ENCODE measurements at places on chromosomes 3 and 15. TPM values are rescaled to one million over a fixed set of nuclear protein-coding genes. Genes with fewer than 3 reads are reported as not detected.

ATP8B4 gene
- total RNA-seq, result 1.2 TPM

TRAT1 gene
- 0.15 TPM for total RNA-seq

SELENOT gene
- 51.7 TPM for total RNA-seq

PLA1A gene
- 11.7 TPM for total RNA-seq

SLC24A5 gene
- not detected for total RNA-seq

GRM2 gene
- total RNA-seq, result 0.32 TPM

GPR27 gene
- total RNA-seq, result 1.2 TPM

SLC12A8 gene
- total RNA-seq, result 0.90 TPM

DNA sequence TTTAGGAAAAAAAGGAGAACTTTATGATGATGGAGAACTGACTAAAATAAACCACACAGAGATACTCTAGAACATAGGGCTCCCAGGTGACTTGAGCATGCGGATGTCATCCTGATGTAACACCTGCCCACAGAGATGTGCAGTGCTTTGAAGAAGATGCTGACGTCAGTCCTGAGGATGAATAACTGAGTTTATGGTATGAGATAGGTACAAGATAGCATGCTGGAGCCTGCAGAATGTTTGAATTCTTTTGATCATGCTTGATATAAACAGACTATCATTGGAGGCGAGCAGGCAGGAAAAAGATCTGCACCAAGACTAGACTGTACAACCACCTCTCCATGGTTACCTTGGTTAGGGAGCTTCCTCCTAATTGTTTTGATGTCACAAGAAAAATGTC lies 12.4 kb downstream of the CCR4 start:
- H3K4me3 ChIP-seq, result no peak overlapping the region
- no peaks in the 10 kb centered on the region for H3K27me3 ChIP-seq
- H3K27ac ChIP-seq, result no peak overlapping the region
- no peaks in the 10 kb centered on the region for H3K4me1 ChIP-seq
- no peak for DNase-seq

GRCh38 chr15:50939911-50940310 lies 31.4 kb downstream of the AP4E1 start:
- no peaks in the 10 kb centered on the region for H3K27me3 ChIP-seq
- no peak for DNase-seq
- no peaks in the 10 kb centered on the region for H3K4me1 ChIP-seq
- H3K36me3 ChIP-seq, result peaks cover 56% of the 10 kb centered on the region
- no peak overlapping the region for H3K27ac ChIP-seq
- H3K4me3 ChIP-seq, result no peak overlapping the region

- DNase-seq, result no peak
- H3K4me3 ChIP-seq, result no peak overlapping the region
- H3K27me3 ChIP-seq, result no peaks in the 10 kb centered on the region
- no peak overlapping the region for H3K27ac ChIP-seq
- no peaks in the 10 kb centered on the region for H3K36me3 ChIP-seq
Measured at GRCh38 chr3:182803596-182803995, 10.3 kb downstream of the ATP11B start.

- DNase-seq, result no peak
- H3K4me3 ChIP-seq, result no peak overlapping the region
- no peak overlapping the region for H3K27ac ChIP-seq
- H3K27me3 ChIP-seq, result no peaks in the 10 kb centered on the region
- no peaks in the 10 kb centered on the region for H3K4me1 ChIP-seq
Measured at GRCh38 chr15:41276831-41277230, 45.8 kb downstream of the CHP1 start.

- H3K27me3 ChIP-seq, result no peaks in the 10 kb centered on the region
- no peak for DNase-seq
- no peak overlapping the region for H3K4me3 ChIP-seq
- no peaks in the 10 kb centered on the region for H3K36me3 ChIP-seq
- H3K27ac ChIP-seq, result no peak overlapping the region
- no peaks in the 10 kb centered on the region for H3K4me1 ChIP-seq
Measured at GRCh38 chr3:50687127-50687751, 12.5 kb downstream of the DOCK3 start.

GRCh38 chr3:60594025-60594424 lies 657.2 kb downstream of the FHIT start:
- no peak overlapping the region for H3K27ac ChIP-seq
- H3K27me3 ChIP-seq, result no peaks in the 10 kb centered on the region
- no peaks in the 10 kb centered on the region for H3K36me3 ChIP-seq
- DNase-seq, result peak; percentile 80
- no peaks in the 10 kb centered on the region for H3K4me1 ChIP-seq

DNA sequence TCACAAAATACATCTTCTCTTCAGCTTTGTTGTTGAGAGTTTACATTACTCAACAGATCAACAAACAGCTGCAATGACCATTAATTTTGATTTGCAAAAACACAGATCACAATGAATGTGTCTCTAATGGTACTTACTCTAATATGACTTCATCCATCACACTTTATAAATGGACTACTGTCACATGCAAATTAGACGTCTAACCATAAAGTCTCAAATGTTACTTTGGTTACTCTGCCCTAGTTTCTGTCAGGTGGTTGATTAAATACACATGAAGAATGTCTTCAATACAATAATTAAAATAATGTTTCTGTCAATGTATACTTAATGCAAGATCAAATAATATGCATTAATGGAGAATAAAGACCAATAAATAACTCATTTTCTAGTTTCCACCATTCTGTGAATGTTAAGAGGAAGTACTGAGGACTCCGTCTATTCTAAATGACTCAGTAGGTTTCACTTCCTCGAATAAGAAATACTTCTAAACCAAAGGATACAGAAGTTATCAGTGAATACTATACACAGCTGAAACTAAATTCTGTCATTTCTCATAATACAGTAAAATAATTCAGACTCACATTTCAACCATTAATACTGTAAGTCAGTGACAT lies 145.8 kb downstream of the CBLB start:
- no peak overlapping the region for H3K4me3 ChIP-seq
- H3K27me3 ChIP-seq, result no peaks in the 10 kb centered on the region

GRCh38 chr3:61649381-61650170 lies 88.2 kb downstream of the PTPRG start:
- H3K27me3 ChIP-seq, result no peaks in the 10 kb centered on the region
- H3K36me3 ChIP-seq, result no peaks in the 10 kb centered on the region
- no peak overlapping the region for H3K4me3 ChIP-seq
- H3K4me1 ChIP-seq, result peaks cover 24% of the 10 kb centered on the region
- DNase-seq, result no peak

GRCh38 chr15:95973566-95974256 lies 356.8 kb upstream of the NR2F2 start:
- no peak overlapping the region for H3K4me3 ChIP-seq
- no peak for DNase-seq
- H3K36me3 ChIP-seq, result no peaks in the 10 kb centered on the region
- H3K27me3 ChIP-seq, result peaks cover 2% of the 10 kb centered on the region
- no peak overlapping the region for H3K27ac ChIP-seq
- no peaks in the 10 kb centered on the region for H3K4me1 ChIP-seq

DNA sequence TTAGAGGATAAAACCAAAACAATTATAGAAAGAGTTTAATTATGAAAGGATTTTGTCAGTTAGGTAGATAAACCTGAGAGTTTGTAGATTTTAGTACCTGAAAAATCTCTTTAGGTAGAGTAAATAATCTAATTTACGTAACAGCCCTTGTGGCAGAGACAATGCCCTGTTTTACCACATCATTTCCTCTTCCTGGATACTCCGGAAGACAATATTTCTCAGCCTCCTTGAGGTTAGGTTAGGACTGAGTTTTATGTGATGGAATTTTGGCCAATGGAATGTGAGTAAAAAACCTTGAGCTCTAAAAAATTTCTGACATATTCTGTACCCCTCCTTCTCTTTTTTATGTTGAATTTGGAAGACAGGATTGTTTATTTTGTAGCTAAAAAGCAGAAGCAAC lies 50.7 kb upstream of the TPRG1 start:
- no peaks in the 10 kb centered on the region for H3K27me3 ChIP-seq
- H3K4me3 ChIP-seq, result no peak overlapping the region
- peak overlapping the region; percentile 78 for H3K27ac ChIP-seq
- peaks cover 37% of the 10 kb centered on the region for H3K4me1 ChIP-seq
- no peak for DNase-seq
- no peaks in the 10 kb centered on the region for H3K36me3 ChIP-seq

- DNase-seq, result no peak
- H3K4me3 ChIP-seq, result no peak overlapping the region
- H3K27me3 ChIP-seq, result no peaks in the 10 kb centered on the region
- no peaks in the 10 kb centered on the region for H3K36me3 ChIP-seq
- no peak overlapping the region for H3K27ac ChIP-seq
- no peaks in the 10 kb centered on the region for H3K4me1 ChIP-seq
Measured at GRCh38 chr3:193902607-193903511, 233.1 kb upstream of the HES1 start.

DNA sequence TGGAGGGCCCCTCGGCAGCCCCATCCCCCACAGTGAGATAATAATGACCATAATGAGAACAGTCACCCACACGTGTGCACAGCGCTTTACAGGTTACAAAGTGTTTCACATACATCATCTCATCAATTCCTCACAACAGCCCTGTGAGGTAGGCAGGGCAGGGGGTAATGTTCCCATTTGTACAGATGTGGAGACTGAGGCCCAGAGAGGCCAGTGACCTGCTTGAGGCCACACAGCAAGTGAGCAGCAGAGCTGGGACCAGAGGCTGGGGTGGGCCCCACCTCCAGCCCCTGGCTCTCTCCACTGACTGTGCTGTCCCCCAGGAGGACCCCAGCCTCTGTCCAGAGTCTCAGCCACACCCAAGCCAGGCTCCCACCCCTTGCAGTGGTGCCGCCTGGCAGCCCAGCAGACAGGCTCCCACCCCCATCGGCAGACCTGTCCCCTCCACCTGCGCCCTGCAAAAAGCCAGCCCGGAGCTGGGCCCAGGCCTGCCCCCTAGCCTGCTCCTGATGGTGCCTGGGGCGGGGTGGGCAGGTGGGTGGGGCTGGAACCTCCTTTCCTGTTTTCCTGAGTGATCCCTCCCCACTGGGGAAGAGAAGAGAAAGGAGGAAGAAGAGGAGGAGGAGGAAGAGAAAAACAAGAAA lies 19.6 kb downstream of the LINGO1 start:
- no peak overlapping the region for H3K27ac ChIP-seq
- no peak for DNase-seq
- no peak overlapping the region for H3K4me3 ChIP-seq
- no peaks in the 10 kb centered on the region for H3K36me3 ChIP-seq

- no peak overlapping the region for H3K4me3 ChIP-seq
- no peak overlapping the region for H3K27ac ChIP-seq
- H3K4me1 ChIP-seq, result no peaks in the 10 kb centered on the region
- no peaks in the 10 kb centered on the region for H3K27me3 ChIP-seq
- no peaks in the 10 kb centered on the region for H3K36me3 ChIP-seq
Measured at GRCh38 chr15:29687204-29687815, 135.0 kb downstream of the TJP1 start.

- H3K4me1 ChIP-seq, result no peaks in the 10 kb centered on the region
- no peaks in the 10 kb centered on the region for H3K36me3 ChIP-seq
- no peak overlapping the region for H3K27ac ChIP-seq
- H3K27me3 ChIP-seq, result no peaks in the 10 kb centered on the region
Measured at GRCh38 chr3:191283400-191283799, 45.8 kb upstream of the CCDC50 start.

GRCh38 chr3:45507820-45508317 lies 86.7 kb upstream of the LIMD1 start:
- H3K36me3 ChIP-seq, result peaks cover 14% of the 10 kb centered on the region
- no peaks in the 10 kb centered on the region for H3K27me3 ChIP-seq
- no peaks in the 10 kb centered on the region for H3K4me1 ChIP-seq
- H3K4me3 ChIP-seq, result no peak overlapping the region
- no peak overlapping the region for H3K27ac ChIP-seq

DNA sequence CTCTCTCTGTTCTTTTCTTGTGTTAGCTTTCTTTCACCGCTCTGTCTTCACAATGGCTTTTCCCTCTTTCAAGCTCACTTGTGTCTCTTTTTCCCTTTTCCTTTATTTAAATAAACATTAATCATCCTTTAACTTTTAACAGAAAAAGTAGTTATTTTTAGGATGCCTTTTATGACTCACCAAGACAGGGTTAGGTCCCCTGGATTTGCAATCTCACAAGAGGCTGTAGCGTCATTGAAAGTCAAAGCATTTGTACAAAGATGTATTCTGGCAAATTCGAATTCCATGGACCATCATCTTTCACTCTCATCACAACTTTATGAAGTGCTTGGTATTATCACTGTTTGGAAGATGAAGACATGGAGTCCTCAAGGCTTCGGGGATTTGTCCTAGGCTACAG lies 34.8 kb upstream of the MCTP2 start:
- DNase-seq, result no peak
- H3K27ac ChIP-seq, result no peak overlapping the region
- no peak overlapping the region for H3K4me3 ChIP-seq
- no peaks in the 10 kb centered on the region for H3K4me1 ChIP-seq
- no peaks in the 10 kb centered on the region for H3K36me3 ChIP-seq
- no peaks in the 10 kb centered on the region for H3K27me3 ChIP-seq

DNA sequence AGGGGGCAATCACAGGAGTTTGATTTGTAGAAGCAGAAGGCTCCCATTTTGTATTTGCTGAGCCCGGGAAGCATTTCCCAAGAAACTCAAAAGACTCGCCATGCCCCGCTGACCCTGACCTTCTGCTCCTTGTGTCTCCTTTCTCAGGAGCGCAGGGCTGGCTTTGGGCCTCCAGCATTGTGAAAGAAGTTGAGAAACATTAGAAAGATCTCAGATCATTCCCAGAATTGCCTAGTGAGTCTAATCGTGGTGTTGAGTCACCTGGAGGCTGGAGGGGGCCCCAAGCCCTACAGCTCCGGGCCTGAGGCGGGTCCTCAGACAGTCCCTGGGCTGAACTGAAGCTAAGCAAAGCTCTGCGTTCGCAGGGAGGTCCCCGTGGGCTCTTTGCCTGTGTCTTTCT lies 10.9 kb upstream of the PIGZ start:
- H3K36me3 ChIP-seq, result no peaks in the 10 kb centered on the region
- peak; percentile 70 for DNase-seq
- H3K4me3 ChIP-seq, result no peak overlapping the region
- no peak overlapping the region for H3K27ac ChIP-seq
- no peaks in the 10 kb centered on the region for H3K4me1 ChIP-seq

DNA sequence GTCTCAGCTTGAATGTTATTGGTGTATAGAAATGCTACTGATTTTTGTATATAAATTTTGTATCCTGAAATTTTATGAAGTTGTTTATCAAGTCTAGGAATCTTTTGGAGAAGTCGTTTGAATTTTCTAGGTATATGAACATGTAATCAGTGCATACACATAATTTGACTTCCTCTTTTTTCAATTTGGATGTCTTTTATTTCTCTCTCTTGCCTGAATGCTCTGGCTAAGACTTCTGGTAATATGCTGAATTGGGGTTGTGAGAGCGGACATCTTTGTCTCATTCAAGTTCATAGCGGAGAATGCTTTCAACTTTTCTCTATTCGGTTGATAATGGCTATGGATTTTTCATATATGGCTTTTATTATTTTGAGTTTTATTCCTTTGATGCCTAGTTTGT lies 100.9 kb upstream of the MCTP2 start:
- H3K27ac ChIP-seq, result no peak overlapping the region
- no peaks in the 10 kb centered on the region for H3K4me1 ChIP-seq
- no peaks in the 10 kb centered on the region for H3K27me3 ChIP-seq
- H3K4me3 ChIP-seq, result no peak overlapping the region

Measured in psoas muscle (tissue), 8 donors.